ENCODE measurements at places on chromosomes 11 and 22.
A peak's percentile ranks its signal among the peaks of the same experiment; 100 is the strongest.

DNA sequence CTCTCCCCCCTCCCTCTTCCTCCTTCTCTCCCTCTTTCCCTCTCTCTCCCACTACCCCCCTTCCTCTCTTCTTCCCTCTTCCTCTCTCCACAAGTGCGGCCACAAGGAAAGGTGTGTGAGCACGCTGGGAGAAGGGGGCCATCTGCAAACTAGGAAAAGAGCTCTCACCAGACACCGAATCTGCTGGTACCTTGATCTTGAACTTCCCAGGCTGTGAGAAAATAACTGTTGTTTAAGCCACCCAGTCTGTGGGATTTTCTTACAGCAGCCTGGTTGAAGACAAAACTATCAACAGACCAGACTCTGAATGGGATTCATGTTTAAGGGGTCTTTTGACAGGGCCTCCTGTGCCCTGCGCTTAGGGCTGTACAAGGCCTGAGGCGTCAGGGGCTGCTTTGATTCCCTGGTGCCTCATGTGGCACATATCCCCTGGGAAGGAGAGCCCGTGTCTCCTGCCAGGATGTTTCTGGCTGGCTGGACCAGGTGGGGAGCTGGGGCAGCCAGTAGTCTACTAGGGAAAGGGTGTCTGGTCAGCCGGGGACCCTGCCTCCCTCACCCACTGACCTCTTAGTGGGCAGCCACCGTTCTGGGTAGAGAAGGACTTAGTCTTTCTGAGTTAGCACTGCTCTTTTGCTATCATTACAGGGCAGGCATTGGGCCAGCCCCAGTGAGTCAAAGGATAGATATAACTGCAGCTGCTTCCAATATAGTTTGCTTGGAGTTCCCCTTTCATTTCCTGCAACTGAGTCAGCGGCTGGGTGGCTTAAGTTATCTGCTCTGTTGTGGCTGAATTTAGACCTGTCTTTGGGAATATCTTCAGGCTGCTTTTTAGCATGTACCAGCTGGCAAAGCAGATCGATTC lies 6.2 kb downstream of the PANX1 start:
- no peak for DNase-seq

DNA sequence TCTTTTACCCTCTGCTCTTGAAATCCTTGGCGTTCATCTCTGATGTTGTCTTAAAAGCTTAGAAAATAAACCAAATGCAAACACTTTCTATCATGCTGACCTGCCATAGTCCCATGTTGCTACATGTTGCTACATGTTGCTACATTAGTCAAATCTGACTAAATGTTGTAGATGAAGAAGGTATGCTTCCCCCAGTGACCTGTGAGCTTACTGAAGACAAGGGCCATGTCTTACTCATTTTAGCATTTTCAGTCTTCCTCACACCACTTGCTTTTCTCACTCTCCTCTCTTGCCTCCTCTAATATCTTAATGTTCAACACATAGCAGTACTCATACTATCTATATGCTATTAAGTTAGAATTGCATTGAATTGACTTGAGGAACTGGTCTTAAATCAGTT lies 346.4 kb upstream of the MTNR1B start:
- no peak for DNase-seq

GRCh38 chr11:47923667-47924066 lies 56.7 kb upstream of the PTPRJ start:
- DNase-seq: no peak

DNA sequence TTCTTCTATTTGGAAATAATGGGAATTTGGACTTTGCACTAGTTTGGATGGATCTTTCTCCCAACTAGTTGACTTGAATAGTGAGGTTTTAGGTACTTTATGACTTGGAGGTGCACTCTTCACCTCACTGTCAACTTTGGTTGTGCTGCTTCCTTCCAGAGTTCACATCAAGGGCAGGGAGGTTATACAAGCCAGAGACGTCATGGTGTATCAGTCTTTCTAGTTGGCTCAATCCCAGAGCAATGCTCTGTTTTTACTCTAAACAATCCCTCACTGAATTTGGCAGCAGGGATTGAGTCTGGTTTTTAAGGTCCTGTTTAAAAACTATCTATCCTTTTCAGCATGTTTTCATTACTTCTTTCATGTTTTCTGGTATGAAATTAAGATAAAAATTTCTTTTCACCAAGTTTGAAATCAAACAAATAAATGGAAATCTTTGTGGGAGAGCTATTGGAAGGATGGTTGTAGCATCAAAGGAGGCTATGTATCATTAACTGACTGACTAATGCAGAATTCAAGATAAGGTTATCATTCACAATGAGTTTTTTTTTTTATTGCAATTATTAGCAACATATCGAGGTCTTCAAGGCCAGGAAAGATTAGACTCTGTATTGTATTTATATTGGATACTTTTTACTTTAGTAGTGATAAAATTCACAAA lies 28.0 kb upstream of the ZBED5 start:
- DNase-seq: no peak

DNA sequence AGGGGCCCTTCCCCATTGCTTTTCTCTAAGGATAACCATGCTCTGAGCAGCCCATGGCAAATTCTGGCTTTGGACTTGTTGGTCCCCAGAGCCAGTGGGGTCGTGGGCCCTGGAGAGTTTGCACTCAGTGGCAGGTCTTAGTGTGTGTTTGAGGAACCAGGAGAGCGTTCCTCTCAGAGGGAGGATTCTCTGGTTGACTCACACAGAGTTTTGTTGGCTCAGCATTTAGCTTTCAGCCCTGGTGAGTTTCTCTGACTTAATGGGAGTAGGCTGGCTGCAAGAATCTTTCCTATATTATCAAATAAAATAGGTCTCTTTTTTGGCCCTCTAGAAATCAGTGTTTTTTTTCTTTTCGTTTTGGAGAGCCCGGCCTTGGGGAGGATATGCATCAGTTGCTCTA lies 20.9 kb downstream of the ST14 start:
- no peak for DNase-seq

DNA sequence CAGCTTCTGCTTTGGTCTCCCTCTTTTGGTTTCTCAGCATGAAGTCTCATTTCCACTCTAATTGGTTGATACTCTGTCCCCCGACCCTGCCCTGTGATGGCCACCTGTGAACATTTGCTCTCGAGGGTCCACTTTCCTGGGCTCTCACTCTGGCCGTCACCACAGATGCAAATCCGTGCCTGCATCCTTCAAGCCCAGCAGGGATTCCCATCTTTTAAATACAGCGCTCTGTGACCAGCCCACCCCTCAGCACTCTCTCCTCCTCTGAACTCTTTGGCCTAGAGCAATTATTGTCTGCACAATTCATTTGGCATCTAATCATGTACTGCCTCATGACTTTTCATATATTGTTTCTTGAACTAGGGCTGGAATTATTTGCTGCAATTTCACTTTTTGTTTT lies 26.0 kb downstream of the PKNOX2 start:
- DNase-seq: no peak

- no peak for DNase-seq
Measured at GRCh38 chr11:76292583-76293188, 86.4 kb upstream of the WNT11 start.

DNA sequence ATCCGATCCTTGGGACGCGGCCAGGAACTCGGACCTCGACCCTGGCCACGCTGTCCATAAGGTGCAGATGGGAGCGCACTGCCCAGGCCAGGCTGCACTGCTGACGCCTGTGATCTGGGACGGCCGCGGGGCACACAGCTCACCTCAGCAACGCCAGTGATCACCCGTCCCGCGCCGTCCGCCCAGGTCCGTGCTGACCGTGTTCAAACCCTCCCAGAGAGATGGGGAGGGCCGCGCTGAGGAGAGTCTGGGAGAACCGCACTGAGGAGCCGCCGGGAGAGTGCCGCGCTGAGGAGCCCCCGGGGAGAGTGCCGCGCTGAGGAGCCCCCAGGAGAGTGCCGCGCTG lies 636 bp downstream of the KCNQ1OT1 start:
- DNase-seq: peak; percentile 22

DNA sequence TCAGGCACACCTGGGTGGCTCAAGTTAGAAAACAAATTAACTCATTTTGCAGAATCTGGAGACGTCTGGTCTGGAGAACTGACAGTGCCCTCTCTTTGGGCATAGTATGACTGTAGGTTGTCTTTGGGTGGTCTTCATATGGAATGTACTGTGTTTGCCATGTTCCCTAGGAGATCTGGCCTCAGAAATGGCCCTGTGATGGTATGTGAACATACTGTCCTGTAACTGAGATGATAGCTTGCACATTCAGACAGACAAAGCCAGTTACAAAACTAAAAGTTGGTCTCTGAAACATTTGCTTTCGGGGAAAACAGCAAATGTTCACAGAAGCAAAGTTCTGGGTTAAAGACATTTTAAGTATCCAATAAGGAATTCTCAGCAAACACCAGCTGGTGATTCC lies 29.7 kb downstream of the CD44 start:
- DNase-seq: no peak

GRCh38 chr22:31748490-31748889 lies 1.4 kb downstream of the PRR14L start:
- DNase-seq: no peak

DNA sequence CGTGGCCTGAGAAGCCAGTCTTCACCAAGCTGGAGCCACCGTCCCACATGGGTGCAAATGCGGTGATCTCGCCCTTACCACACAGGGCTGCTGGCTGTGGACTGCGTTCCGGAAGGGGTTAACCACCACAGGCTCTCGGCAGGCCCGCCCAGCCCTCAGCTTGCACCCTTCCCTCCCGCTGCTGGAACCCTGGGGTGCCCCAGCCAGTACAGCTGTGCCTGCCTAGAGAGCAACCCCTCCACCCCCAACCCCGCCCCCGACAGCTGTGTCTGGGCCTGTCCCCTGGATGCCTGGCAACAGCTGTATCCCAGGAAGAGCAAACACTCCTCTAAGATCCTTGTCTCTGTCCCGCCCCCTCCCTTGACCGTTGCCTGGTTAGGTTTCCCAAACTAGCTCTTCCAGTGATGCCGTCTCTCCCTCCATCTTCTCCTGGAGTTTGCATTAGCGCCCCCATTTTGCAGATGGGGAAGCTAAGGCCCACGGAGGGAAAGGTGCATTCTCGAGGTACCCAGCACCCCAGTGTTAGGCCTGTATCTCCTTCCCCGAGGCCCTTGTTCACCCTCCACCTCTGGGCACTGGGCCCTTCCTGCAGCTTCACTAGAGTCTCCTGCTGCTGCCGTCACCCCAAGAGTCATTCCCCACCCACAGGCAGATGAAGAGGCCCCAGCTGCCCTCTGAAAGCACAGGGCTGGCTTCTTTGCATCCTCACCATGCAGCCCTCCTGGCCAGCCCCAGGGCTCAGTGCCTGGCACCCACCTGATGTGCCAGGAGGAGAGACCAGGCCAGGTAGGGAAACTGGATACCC lies 12.6 kb upstream of the COX8A start:
- DNase-seq: no peak

GRCh38 chr22:22143448-22143847 lies 101.1 kb upstream of the VPREB1 start:
- DNase-seq: no peak

DNA sequence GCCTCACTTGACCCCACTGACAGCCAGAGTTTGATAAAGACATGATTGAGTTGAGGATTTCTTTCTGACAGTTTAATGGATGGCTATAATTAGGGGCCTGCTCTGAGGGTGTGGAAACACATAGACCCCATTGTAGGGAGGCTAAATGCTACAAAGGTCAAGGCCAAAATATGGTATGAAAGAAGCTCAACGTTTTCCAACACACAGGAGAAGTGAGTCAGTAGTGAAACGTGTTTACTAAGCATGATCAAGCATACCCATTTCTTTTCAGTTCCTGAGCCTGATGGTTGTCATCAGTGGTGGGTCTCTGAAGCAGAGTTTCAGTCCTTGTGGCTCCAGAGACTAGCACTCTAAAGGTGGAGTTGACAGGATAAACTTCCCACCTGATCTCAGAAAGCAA lies 69.7 kb downstream of the SNX19 start:
- DNase-seq: no peak

DNA sequence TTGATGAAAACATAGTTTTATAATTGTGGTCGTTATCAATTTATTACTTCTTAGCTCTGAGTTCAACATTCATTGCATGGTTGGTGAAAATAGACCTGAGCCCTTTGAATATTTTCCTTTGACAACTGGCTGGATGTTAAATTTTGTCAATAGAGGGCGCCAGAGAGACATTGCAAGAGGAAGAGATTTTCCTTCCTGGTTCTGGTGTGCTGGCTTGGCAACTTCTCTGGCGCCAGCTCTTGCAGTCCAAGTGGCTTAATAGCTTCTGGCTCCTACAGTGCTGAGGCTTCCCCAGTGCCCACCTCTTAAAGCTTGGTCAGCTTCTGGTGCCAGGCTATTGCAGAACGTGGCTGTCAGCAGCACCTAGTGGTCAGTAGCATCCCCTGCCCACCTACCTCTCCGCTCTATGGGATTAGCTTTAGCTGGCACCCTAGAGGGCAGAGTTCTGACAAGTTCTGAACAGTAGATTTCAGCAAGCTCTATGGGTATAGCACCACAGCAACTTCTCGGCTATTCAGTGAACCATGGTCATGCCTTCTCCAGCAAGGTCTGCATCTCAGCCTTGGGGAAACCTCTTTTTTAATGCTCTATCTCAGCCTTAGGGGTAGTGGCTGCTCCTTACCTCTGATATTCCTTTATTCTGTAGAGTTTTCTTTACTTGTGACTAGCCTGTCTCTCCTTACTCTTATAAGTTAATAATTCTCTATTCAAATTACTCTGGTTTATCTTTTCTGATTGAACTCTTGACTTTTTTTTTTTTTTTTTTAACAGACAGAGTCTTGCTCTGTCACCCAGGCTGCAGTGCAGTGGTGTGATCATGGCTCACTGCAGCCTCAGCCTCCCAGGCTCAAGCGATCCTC lies 59.4 kb downstream of the ACER3 start:
- DNase-seq: peak; percentile 77

- DNase-seq: no peak
Measured at GRCh38 chr11:27085111-27085510, 44.5 kb downstream of the BBOX1 start.

DNA sequence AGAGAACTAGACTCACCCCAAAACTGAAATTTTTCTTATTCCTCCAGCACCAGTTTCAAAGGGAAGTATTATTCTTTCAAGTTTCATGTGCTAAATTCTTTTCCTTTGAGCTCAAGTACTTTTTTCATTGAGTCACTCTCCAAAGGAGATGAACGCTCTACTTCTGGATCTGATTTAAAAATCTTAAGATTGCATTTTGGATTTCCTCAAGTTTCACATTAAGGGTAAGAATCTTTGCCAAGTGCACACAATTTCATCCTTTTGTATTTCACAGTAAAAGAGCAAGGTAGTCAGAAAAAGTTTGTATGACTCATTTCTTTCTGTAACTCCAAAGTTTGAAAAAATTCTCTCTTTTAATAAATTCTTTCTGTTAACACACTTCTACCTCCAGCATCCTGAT lies 435.5 kb downstream of the RAB38 start:
- no peak for DNase-seq

GRCh38 chr11:64885367-64886286 lies 7.2 kb upstream of the EHD1 start:
- DNase-seq: peak; percentile 32

DNA sequence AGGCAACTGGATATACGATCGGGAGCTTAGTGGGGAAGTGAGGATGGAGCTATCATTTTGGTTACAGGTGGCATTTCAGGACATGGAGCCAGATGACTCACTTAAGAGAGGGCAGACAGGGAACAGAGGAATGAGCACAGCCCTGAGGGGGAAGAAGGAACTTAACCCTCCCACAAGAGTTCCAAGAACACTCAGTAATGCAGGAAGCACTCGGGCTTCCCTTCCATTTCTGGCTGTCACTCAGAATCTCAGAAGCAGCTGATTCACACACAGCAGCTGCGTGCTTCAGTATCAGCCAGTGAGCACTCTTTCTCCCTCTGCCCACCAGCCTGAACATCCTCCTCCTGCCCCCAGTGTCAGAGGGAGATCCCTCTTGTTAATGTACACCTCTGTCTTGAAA lies 34.8 kb downstream of the EFCAB6 start:
- DNase-seq: no peak

GRCh38 chr11:67484847-67485311 lies 2.1 kb downstream of the AIP start:
- DNase-seq: no peak

All from NCI-H460 (cell line).